Bladder microvascular endothelial cell (primary cell): ENCODE measurements at places on chromosomes 4 and X. TPM values are rescaled to one million over a fixed set of nuclear protein-coding genes. Genes with fewer than 3 reads are reported as not detected.

The NEXMIF gene
- 0.06 TPM in 1 of 2 replicates, not detected in the other for total RNA-seq

The CRMP1 gene
- total RNA-seq, result under 0.01 and 2.3 TPM in 2 replicates

The HTN3 gene
- total RNA-seq, result not detected in 2 replicates

The SLC10A4 gene
- total RNA-seq, result 0.06 and 0.16 TPM in 2 replicates

The SYTL4 gene
- 27.7 and 30.8 TPM in 2 replicates for total RNA-seq

The ADGRG4 gene
- under 0.01 and 0.06 TPM in 2 replicates for total RNA-seq

The ENPP6 gene
- total RNA-seq, result not detected in 2 replicates

The TGIF2LX gene
- not detected in 2 replicates for total RNA-seq

The NEIL3 gene
- total RNA-seq, result 3.8 and 6.2 TPM in 2 replicates

The RRAGB gene
- total RNA-seq, result 19.8 and 29.6 TPM in 2 replicates

The CCDC110 gene
- total RNA-seq, result 0.65 and 0.94 TPM in 2 replicates

The SERTM2 gene
- total RNA-seq, result not detected in 2 replicates

The LRCH2 gene
- total RNA-seq, result 2.9 and 11.2 TPM in 2 replicates

The CDK16 gene
- 38.7 and 85.8 TPM in 2 replicates for total RNA-seq

The PRR32 gene
- total RNA-seq, result not detected in 2 replicates

The CAPN6 gene
- not detected in 2 replicates for total RNA-seq

The RAPGEF2 gene
- 45.8 and 168 TPM in 2 replicates for total RNA-seq

The APBB2 gene
- total RNA-seq, result 67.2 and 79.8 TPM in 2 replicates

The RENBP gene
- 16.5 and 28.8 TPM in 2 replicates for total RNA-seq

The MAGEC1 gene
- total RNA-seq, result not detected in 2 replicates

The ACSL1 gene
- total RNA-seq, result 8.2 and 10.8 TPM in 2 replicates

The BANK1 gene
- total RNA-seq, result 0.06 and 0.16 TPM in 2 replicates

The MAMLD1 gene
- 0.32 and 1.5 TPM in 2 replicates for total RNA-seq

The KCTD8 gene
- total RNA-seq, result 2.3 and 4.2 TPM in 2 replicates

The AR gene
- total RNA-seq, result 0.49 and 0.63 TPM in 2 replicates

The ADH7 gene
- not detected in 2 replicates for total RNA-seq

The IL21 gene
- total RNA-seq, result not detected in 2 replicates

The MAGEA10 gene
- total RNA-seq, result not detected in 2 replicates

The FGF16 gene
- total RNA-seq, result 2.6 and 2.8 TPM in 2 replicates

The GABRQ gene
- total RNA-seq, result not detected in 2 replicates

The RAB39B gene
- under 0.01 and 0.38 TPM in 2 replicates for total RNA-seq

The ARL9 gene
- total RNA-seq, result 0.13 TPM in 1 of 2 replicates, not detected in the other

The ZDHHC15 gene
- under 0.01 and 0.06 TPM in 2 replicates for total RNA-seq

The FAM53A gene
- 0.65 and 1.7 TPM in 2 replicates for total RNA-seq

The HEPH gene
- 0.16 and 1.9 TPM in 2 replicates for total RNA-seq

The CEP135 gene
- 6.8 and 14.2 TPM in 2 replicates for total RNA-seq

The ANKRD17 gene
- 30.1 and 96.4 TPM in 2 replicates for total RNA-seq

The XAGE1B gene
- total RNA-seq, result not detected in 2 replicates

The TCP11X2 gene
- not detected in 2 replicates for total RNA-seq

The ZMAT1 gene
- 0.81 and 2.5 TPM in 2 replicates for total RNA-seq

The WAS gene
- 0.19 TPM in 1 of 2 replicates, not detected in the other for total RNA-seq

The NPY5R gene
- total RNA-seq, result not detected in 2 replicates

The CABS1 gene
- total RNA-seq, result not detected in 2 replicates

The GATA1 gene
- not detected in 2 replicates for total RNA-seq

The TLR8 gene
- not detected in 2 replicates for total RNA-seq

The TASL gene
- total RNA-seq, result not detected in 2 replicates

The ADH1B gene
- 0.32 and 1.9 TPM in 2 replicates for total RNA-seq

The CFAP99 gene
- 0.16 TPM in 1 of 2 replicates, not detected in the other for total RNA-seq

The VSIG4 gene
- not detected in 2 replicates for total RNA-seq
